ENCODE measurements at places on chromosomes 5 and 9.

- DNase-seq, result no peak
Measured at GRCh38 chr9:23005156-23005555, 558.5 kb downstream of the DMRTA1 start.

DNA sequence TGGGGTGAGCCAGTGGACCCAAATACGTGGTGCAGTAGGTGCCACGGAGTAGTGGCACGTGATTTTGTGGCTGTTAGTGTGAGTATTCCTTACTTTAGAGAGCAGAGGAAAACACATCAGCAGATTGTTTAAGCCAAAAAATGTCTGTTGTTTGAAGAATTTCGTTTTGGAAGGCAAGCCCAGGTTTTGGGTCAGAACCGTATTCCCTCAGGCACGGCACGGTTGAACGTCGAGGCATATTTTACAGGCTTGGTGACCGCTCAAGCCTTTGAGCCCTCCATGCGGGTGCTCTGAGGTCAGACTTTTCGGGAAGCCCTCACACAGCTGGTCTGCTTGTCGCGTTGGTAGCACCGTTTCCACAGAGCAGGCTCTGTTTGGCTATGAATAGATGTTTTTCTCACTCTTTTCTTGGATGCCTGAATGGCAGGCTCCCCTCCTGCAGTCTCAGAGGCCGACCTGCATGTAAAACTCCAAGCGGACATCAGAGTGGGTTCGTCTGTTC, 27.2 kb downstream of the NEK6 start:
- no peak for DNase-seq

GRCh38 chr5:16531063-16531648, 65.6 kb upstream of the ZNF622 start:
- no peak for DNase-seq

DNA sequence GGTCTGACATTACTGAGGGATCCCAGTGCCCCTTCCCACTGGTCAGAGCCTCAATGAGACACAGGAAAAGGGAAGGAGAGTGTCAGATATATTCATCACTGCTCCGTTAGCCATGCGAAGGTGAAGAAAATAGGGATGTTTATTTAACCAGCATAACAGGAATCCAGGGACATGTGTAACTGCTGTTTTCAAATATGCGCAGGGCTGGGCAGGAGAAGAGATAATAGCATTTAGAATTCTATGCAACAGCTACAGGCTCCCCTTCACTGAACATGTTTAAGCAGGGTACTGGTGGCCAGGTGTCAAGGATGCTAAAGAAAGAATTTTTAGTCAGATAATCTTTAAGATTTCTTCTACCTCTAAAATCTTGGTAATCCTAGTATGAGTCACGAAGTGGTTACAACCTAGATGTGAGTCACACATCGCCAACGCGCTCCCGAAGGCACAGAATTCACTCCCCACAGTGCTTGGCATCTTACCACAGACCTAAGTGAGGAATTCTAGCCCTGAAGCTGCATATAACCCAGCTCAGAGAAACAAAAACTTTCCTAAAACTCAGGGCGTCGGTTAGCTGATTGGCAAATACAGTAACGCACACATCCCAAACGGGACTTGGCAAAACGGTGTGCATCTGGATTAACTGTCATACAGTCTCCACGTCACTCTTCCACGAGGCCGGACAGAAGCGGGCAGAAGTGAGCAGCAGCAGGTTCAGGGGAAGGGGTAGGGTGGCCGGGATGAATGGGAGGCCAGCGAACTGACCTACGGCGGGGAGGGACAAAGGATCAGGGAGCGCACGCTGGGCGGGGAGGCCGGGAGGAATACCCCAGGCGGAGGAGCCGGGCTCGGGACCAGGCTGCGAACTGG, 1.1 kb downstream of the CTNNAL1 start:
- peak; percentile 64 for DNase-seq

DNA sequence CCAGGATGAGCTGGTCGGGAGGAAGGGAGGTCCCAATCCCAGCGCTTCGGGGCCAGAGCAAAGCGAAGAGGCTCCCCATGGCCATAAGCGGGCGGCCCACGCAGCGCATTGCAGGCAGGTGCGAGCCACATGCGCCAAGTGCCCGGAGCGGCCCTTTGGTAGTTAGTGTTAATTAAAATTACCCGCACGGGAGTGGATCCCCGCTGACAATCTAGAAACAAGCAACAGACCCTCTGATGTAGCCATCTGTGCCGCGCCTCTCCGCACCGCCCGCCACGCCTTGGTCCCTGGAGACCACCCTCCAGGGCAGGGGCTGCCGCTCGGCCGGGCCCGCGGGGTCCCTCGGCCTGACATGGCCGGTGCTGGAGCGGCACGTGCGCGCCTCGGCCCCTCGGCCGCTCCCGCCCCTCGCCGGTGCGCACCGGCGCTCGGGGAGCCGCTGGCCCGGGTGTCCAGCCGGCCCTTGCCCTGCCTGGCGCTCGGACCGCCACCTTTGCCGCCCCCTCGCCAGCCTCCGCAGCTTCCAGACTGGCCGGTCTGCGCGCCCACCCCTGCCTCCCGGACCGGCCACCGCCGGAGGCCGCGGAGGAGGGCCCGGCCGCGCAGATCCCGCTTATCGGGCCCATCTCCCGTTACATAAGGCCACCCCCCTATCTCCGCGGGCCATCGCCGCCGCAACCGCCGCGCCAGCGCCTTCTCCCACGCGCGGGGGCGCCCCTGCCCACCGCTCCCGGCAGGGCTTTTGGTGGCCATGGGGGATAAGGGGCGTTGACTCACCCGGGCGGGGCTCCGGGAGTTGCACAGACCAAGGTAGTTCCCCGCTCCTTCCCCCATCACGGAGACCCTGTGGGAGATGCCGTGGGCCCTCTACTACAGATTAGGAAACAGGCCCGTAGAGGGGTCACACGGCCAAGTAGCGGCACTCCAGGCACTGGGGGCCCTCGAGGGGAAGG, 1.9 kb upstream of the IL13 start:
- no peak for DNase-seq

DNA sequence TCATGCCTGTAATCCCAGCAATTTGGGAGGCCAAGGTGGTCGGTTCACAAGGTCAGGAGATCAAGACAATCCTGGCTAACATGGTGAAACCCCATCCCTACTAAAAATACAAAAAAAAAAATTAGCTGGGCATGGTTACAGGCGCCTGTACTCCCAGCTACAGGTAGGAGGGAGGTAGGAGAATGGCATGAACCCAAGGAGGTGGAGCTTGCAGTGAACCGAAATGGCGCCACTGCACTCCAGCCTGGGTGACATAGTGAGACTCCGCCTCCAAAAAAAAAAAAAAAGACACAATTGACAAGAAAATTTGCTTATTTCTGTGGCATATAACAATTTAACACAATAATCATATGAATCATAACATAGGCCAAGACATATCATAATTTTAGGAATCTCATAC, 35.3 kb upstream of the ZNF131 start:
- DNase-seq, result no peak

GRCh38 chr5:153515301-153515700, 24.8 kb downstream of the GRIA1 start:
- no peak for DNase-seq

DNA sequence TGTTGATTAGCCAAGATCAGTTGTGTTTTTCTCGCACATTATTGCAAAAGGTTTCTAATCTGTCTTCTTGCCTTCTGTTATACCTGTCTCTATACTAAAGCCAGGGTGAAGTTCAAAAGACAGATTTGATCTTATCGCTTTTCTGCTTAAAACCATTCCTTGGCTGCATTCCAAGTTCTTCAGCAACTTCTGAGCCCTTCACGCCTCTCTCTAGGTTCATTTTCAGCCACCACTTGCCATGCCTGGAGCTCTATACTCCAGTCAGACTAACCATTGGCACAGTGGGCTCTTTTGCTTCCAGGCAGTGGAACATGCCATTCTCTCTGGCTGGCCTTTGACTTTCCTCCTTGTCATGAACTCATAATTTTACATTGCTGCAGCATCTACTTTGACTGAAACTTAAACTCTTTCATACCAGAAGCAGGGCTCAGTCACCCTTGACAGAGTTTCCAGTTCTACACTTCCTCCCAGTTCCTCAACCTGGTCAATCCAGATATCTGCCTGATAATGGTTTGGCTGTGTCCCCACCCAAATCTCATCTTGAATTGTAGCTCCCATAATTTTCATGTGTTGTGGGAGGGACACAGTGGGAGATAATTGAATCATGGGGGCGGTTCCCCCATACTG, 114.4 kb downstream of the SLC12A2 start:
- no peak for DNase-seq

DNA sequence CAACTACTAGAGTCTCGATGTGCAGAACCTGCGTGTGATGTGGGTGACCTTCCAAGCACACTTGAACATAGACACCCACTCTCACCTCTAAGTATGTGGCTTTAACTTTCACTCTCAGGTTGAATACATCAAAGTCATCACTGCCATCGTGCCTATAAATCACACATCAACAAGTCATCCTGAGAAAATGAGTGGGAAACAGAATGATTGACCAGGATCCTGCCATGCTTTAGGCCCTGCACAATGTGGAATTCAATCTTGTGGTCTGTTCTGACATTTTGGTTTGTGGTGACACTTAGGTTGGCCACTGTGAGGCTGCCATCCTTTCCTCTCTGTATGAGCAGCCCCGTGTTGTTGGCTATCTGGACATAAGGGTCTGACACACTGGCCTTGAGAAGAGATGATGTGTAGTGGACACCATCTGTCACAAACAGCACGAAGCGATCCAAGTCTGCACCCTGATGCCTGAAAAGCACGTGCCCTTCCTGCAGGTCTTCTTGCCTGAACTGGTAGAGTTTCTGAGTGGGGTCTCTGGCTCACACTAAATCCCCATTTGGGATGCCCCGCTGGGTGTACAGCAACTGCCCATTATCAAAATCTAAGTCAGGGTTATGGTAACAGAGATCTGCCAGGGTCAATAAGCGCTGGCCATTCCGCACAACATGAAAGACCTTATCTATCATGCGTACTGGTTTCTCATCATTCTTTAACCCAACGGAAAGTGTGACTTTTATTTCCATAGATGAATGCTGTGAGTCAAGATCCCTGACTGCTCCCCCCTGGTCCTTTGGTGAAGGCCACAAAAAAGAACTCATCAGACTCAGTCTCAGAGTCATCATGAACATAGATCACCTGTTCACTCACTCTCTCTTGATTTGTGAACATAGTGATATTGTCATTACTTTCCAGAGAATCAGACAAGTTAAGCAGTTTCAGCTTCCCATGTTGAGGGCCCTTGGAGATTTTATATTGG, 116.6 kb downstream of the ESM1 start:
- no peak for DNase-seq

DNA sequence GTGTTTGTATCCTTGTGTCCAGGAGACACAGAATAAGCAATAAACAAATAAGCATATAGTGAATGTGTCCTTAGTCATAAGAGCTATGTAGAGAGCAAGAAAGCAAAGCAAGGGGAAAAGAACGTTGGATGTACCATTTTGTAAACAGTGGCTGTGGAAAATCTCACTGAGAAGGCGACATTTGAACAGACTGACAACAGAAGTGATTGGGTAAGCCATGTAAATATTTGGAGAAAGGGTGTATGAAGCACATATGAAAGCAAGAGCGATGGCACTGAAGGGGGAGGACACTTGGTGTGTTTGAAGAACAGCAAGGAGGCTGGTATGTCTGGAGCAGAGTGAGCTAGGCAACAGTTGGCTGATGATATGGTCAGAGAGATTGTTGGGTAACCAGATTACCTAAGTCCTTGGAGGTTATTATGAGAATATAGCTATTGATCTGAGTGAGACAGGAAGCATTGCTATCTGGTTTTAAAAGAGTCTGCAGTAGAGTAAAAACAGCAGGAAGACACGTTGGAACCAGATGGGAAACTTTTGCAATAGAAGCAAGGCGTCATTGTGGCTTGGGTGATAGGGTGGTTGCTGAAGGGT, 115.5 kb upstream of the IL7R start:
- DNase-seq, result peak; percentile 15

- no peak for DNase-seq
Measured at GRCh38 chr9:22481566-22481965, 34.9 kb downstream of the DMRTA1 start.

- no peak for DNase-seq
Measured at GRCh38 chr9:72888067-72888466, 64.8 kb downstream of the ALDH1A1 start.

DNA sequence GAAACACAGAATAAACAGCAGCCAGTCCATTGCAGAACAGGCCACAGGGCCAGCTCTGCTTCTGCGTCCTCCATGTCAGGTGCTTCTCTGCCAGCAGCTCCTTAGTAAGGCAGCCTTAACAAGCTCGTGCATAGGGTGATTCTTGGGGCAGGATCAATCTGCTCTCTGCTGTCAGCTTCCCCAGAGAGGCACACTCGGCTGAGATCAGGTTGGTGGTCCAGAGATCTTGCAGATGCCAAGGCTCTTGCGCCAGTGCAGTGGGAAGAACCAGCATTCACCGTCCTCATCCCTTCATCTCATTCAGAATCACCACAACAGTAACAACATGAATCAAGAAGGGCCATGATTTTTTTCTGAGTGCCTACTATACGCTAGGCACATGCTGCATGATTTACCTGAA, 49.0 kb upstream of the ALDH1B1 start:
- DNase-seq, result no peak

DNA sequence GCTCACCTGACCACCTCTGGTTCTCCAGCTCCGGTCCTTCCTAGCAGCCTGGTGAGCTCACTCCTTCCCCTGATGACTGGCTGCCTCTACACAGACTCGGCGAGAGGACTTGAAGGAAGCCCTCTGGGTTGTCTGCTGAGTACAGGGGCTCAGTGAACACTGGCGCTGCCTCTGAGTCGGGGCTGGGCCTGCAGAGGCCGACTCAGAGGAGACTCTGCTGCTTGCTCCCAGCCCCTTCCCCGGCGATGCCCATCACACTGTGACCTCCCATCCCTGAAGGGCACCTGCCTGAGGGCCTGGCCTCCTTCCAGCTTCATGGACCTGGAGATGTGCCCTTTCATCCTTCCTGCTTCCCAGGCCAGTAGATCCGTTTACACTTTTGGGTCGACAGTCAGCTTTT, 22.0 kb downstream of the CRB2 start:
- DNase-seq, result no peak

DNA sequence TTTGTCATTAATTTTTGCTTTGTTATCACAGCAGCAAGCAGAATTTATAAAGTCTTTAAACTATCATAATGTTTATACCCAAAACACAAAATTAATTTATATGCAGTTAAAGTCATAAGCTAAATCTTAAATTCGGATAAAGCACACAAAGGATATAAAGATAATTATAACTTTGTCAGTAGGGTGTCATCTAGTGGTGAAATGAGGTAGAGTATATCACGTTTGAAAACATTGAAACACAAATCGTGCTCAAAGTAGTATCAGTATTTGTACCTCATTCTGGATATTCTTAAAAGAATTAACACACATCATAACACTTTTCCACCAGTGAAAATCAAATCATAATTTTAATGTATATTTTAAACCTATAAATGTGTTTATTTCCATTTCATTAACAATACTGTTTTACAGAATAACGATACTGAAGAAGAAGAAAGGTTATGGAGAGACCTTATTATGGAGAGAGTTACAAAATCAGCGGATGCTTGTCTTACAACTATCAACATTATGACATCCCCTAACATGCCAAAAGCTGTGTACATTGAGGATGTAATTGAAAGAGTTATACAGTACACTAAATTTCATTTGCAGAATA, 129.5 kb downstream of the NIPBL start:
- no peak for DNase-seq

All from prostate gland (tissue), 2 donors.